Stimulated activated CD4-positive, alpha-beta T cell treated with anti-CD3 and anti-CD28 coated beads, Interleukin-4, amount 100 ng/mL, for 1 hour (primary cell): ENCODE measurements at places on chromosomes 6 and 20.

- DNase-seq, result no peak
Measured at GRCh38 chr6:162032620-162033019, 694.9 kb downstream of the PRKN start.

DNA sequence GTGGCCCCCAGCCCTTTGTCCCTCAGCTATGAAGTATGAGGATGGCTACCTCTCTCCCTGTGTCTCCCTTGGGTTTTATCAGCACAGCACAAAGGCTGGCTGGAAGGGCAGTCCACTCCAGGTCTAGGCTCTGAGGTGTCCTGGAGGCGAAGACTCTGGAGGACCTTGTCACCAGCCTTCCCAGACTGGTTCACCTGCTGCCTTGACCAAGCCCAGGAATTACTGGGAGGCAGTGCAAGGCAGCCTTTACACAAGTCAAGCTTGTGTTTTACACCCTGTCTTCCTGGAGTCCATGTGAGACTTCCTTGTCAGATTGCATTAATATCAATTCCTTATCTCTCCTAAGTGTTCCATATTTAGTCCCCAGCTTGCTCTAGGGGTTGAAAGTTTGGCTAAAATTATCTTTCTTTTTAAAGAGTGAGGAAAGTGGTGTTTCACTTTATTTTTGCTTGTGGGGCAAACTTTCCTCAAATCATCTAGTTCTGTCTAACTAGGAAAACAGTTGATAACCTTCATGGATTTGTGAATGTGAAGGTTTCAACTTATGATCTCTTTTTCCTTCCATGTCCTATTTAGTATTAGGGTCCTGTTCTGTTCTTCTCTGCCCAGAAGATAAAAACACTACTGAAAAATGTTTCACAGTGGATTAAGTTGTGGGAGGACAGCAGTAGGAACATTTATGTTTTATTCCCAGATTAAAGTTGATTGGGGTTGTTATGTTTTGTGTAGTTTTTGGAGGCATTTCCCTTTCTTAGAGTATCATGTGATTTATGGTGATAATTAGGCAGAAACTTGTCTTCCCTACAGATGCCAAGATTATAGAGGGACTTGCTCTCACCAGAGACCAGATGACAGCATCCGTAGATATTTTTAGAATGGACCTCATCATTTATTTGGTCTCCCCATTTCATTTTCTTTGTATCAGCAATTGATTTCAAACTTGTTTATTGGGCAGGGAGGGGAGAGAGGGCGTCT lies 114.8 kb downstream of the FOXO3 start:
- no peak for DNase-seq

DNA sequence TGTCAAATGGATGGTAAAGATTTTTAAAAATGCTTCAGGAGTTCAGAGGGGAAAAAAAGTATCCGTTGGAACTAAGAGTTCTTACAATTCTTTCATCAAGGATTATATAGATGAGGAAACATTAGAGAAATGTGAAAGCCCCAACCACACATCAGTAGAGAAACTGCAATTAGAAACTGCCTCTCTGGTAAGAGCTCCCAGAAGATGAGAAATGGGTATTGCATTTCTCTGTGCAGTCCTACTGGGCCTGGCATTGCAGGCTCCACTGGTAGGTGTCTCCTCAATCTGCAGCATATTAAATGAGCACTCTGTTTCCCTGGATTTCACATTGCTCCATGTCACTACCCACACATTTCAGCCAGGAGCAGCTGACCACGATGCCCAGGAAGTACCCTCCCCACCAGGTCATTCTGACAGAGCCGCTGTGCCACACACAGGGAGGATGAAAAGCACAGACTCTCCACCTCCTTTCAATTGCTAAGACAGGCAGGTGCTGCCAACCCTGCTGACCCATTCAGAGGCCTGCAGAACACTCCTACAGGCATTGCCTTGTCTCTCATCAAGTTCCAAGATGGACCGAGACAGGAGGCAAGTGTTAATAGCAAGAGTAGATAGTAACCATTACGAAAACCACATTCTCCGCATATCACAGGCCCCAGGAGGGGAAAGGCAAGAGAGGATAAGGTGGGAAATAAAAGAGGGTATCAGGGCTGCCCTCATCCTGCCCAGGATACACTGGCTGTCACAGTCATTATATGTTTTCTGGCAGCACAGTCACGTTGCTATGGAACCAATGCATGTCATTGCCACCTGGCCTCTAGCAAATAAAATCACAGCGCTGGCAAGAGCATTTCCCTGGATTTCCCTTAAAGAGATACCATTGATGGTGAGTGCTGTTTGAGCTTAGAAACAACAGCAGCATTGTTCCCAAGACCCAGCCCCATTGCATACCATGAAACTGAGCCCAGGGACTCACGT lies 241.7 kb downstream of the ATXN1 start:
- no peak for DNase-seq

GRCh38 chr20:44924541-44924940 lies 14.7 kb downstream of the PABPC1L start:
- no peak for DNase-seq

DNA sequence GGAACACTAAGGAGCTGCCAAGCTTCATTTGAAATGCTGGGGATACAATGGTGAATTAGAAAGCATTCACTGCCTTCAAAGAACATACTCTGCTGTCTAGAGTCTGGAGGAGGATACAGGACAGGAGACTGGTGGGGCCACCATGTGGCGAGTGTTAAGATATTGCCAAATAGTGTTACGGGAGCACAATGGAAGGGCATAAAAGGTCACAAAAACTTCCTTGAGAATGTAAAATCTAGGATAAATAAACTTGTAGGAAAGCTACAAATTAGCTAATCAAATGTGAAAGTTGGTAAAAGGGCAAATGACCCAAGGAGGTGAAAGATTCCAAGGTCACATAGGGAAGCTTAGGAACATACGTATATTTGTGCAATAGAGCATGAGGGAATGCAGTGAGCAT lies 271.7 kb downstream of the RFPL4B start:
- no peak for DNase-seq

GRCh38 chr6:168884050-168884645 lies 369.5 kb downstream of the THBS2 start:
- DNase-seq, result no peak

DNA sequence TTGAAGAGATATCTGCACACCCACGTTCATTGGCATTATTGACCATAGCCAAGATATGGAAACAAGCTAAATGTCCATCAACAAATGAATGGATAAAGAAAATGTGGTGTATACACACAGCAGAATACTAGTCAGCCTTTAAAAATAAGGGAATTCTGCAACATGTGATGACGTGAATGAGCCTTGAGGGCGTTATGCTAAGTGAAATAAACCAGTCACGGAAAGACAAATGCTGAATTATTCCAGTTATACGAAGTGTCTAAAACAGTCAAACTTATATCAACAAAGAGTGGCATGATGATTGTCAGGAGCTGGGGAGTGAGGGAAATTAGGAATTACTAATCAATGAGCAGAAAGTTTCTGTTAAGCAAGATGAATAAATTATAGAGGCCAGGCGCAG lies 8.4 kb upstream of the DEFB121 start:
- no peak for DNase-seq

GRCh38 chr20:10581823-10582222 lies 92.0 kb downstream of the JAG1 start:
- DNase-seq, result no peak

DNA sequence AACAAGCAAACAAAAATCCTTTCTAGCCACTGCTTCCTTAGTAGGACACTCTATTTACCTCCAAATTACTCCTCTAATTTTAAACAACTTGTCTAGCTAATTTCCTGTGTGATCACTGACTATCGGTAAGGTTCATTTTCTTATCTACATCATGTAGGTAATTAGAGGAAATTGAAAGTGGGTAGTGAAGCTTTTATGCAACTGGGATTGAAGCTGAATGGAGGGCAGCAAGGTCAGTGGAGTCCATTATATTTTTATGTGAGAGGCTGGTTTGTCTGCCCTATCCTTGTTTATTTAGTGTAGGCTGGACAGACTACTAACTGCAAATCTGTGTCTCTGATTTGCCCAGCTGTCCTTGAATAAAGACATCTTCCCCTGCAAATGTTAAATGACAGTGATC lies 88.5 kb upstream of the SIM1 start:
- DNase-seq, result no peak

- no peak for DNase-seq
Measured at GRCh38 chr6:50666089-50666488, 47.2 kb upstream of the TFAP2D start.

- no peak for DNase-seq
Measured at GRCh38 chr6:2578767-2579166, 172.0 kb downstream of the MYLK4 start.

GRCh38 chr20:11553603-11554002 lies 364.1 kb upstream of the BTBD3 start:
- DNase-seq, result no peak

DNA sequence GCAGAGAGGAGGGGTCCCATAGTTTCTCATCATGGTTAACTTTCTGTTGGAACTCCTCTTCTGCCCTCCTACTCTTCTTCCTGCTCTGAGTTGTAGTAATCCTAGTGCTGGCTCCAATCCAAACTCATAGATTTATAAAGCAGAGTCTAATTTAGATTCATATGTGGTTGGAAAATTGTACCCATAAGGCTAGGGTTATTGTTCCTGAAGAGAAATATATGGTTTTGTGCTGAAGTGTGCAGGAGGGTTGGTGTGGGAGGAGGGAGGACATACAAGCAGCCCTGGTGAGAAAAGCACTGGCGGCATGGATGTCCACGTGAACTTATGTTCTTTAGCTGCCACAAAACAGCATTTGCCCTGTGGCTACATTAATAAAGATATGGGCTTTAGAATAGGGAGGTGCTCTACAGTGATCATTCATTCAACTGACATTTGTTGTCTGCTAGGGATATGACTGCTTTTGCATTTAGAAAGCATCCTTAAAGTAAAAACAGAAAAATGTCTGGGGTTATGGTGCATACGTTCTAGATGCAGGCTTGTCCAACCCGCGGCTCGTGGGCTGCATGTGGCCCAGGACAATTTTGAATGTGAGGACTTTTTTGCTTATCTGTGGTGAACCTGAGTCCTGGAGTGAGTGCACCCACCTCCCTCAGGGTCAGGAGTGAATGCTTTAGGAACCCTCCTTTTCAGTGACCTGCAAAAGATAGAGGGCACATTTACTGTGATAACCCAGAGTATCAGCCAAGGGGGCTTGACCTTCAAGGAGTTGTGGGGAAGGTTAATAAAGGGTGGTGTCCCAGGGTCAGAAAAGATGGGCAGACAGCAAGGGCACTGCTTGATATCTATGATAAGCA lies 4.1 kb downstream of the HLA-A start:
- no peak for DNase-seq

DNA sequence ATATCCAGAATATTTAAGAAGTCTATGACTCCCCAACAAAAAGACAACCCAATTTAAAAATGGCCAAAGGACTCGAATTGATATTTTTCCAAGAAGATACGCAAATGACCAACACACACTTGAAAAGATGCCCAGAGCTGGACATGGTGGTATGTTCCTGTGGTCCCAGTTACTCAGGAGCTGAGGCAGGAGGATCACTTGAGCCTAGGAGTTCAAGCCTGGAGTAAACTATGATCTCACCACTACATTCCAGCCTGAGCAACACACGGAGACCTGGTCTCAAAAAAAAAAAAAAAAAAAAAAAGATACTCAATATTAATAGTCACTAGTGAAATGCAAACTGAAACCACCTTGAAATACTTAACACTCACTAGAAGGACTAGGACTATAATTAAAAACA lies 12.2 kb upstream of the ARMC2 start:
- DNase-seq, result no peak

DNA sequence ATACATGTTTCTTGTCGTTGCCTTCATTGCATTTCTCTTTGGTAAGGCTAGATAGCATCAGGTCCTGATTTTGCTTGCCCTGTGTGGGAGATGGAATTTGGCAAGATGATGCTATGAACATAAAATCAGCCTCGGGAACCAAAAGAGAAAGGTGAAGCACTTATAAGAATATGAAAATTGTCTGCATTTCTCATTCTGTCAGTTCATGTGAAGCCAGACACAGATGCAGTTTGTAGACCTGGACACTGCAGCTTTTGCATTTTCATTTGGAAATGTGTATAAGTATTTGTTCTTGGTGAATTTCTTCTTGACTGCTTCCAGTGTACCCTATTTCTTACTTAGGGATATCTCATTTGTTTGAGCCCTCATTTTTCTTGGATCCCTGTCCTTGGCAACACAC lies 1.3 kb downstream of the YWHAB start:
- no peak for DNase-seq

GRCh38 chr20:63579017-63579694 lies 5.1 kb upstream of the HELZ2 start:
- DNase-seq, result no peak

GRCh38 chr6:32840604-32841246 lies 2.2 kb upstream of the TAP2 start:
- no peak for DNase-seq

DNA sequence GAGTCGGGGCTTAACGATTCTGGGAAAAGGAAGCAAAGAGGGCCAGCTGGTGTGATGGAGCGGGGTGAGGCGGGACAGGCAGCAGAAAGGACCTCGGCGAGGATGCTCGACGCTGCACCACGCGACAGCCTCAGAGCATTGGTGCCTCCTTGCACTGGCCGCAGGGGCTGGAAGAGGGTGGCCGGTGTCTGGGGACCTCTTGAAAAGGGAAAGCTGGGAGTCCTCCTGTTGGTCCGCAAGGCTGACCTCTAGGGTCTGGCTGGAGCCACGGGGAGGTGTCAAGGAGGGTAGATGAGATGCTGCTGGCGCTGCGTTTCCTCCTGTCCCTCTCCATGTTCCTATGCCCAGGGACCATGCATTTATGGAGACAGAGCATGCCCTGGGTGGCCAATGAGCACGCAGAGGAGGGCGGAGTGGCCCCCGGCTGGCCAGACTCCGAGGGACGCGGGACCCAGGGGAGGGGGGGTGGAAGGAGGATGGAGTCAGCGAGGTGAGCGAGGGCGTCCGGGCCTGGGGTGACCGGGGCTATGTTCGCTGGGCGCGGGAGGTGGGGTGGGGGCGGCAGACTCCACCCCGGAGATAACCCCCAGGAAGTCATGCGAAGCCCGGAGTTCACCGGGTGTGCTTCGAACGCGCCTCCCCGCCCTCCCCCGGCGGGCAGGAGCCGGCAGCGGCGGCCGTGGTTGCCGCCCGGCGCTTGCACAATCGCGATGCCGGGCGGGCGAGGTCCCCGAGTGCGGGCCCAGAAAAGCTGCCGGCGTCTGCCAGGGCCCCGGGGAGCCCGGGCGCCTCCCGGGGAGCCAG lies at the start of gene CYP24A1:
TSS of gene CYP24A1 (minus strand) at position 334 of the 804 bp plus-strand sequence. CDS start 407 bp downstream, outside the sequence.
- no peak for DNase-seq

- DNase-seq, result no peak
Measured at GRCh38 chr6:19836799-19837510, at the start of gene ID4. ID4 (plus strand) TSS chr6:19837370; CDS start chr6:19837755, 385 bp downstream.

- DNase-seq, result no peak
Measured at GRCh38 chr6:97689078-97689754, 406.2 kb upstream of the MMS22L start.
